ENCODE measurements at places on chromosomes 16 and 17. TPM values are rescaled to one million over a fixed set of nuclear protein-coding genes. Genes with fewer than 3 reads are reported as not detected.

The SHISA9 gene
- total RNA-seq, result under 0.01 TPM

The NME2 gene
- total RNA-seq, result 863 TPM

The CIBAR2 gene
- 0.18 TPM for total RNA-seq

GRCh38 chr17:80970044-80970761, 21.4 kb upstream of the CHMP6 start:
- no peak for DNase-seq

- DNase-seq, result no peak
Observed at GRCh38 chr16:22673421-22673831, 140.5 kb upstream of the HS3ST2 start.

- DNase-seq, result no peak
Observed at GRCh38 chr17:40319651-40320540, 10.9 kb downstream of the RARA start.

GRCh38 chr17:79741751-79742588, 11.2 kb downstream of the ENPP7 start:
- peak; percentile 32 for DNase-seq

DNA sequence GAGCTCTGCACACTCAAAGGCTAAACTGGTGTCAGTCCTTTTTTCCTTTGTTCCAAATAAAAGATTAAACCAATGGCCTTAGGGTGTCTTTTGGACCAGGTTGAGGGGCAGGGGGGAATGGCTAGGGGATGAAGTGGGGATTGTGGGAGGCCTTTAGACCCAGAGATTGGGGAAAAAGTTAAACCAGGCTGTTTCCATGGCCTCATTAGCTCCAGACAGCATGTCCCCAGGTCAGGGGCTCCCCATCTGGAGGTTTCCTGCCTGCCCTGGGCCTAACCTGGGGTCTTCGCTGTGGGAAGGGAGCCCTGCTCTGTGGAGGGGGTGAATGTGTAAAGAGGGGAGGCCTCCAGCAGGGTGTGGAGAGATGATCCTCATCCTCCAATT, 10.3 kb downstream of the FKBP10 start:
- DNase-seq, result no peak

DNA sequence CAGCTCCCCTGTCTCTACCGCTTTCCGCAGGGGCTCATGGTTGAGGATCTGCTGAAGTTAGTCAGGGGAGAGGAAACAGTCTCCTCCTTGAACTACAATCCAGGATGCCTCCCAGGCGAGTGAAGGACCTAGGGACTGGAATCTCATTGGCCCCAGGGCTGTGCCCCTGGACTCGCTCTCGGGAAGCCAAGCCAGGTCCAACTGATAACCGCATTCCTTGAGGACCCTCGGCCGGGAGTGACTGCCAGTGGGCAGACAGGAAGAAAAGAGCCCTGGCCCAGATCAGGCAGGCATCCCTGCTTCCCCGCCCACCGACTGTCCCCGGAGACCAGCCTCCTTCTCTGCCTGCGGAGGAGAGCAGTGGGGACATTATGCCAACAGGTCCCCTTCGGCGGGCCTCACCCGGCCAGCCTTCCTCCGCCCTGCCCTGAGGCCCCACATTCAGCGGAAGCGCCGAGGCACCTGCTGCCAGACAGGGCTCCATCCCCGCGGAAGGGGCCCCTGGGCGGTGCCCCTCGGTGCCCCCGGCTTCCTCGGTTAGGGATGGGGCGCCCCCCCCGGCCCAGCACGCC, 776 bp downstream of the LRRC75A start:
- no peak for DNase-seq

Data from IMR-90 (cell line).